Colonic mucosa (tissue), 4 donors: ENCODE measurements at places on chromosomes 2 and 18.

DNA sequence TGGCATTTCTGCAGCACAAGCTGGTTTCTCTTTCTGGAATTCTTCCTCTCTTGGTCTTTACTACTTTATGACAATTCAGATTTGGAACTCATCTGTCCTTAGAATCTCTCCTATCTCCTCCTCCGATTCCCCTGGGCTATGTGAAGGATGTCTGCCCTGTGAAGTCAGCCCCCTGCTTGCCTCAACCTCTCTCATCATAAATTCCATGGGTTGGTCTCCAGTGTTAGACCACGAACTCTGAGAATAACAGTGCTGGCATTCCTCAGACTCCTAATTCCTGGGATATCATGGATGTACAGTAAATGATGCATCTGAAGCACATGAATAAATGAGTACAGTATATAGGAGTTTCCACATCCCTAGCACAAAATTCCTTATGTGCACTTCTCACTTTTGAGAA, 21.0 kb upstream of the CYRIA start:
- no peak for DNase-seq

GRCh38 chr18:78776151-78776550, 203.5 kb upstream of the SALL3 start:
- DNase-seq: no peak

GRCh38 chr2:117983040-117983439, 30.8 kb downstream of the CCDC93 start:
- no peak for DNase-seq

- DNase-seq: no peak
Observed at GRCh38 chr2:176999301-176999700, 213.3 kb upstream of the HNRNPA3 start.

DNA sequence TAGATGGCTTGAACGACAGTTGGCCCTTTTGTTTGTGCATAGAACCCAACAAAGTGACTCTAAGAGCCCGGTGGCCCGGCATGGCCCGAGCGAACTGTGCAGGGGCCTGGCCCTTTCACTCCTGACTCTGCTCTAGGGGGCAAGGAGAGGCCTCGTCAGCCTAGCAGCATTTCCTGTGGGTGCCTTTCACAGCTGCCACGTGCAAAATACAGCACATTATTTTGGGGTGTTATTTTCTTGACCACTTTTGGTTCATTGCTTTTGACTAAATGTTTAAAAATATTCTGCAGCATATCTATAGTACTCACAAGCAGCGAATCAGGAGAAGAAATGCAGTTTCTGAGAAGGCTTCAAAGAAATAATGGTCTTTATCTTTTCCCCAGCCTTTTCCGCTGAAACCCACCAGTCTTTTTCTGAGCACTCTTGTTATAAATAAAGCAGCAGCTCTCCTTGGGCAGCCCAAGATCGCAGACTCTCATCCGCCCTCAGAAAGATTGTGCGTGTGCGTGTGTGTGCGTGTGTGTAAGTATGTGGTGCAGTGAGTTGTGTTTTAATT, 31.3 kb downstream of the DGKD start:
- no peak for DNase-seq

- DNase-seq: no peak
Observed at GRCh38 chr2:26573241-26573925, 67.8 kb downstream of the CIB4 start.

- no peak for DNase-seq
Observed at GRCh38 chr2:151260573-151261230, 961 bp downstream of the RBM43 start.

- DNase-seq: no peak
Observed at GRCh38 chr2:53569957-53570727, 197.5 kb upstream of the CHAC2 start.

GRCh38 chr18:74856434-74856833, 258.8 kb downstream of the ZNF407 start:
- no peak for DNase-seq

DNA sequence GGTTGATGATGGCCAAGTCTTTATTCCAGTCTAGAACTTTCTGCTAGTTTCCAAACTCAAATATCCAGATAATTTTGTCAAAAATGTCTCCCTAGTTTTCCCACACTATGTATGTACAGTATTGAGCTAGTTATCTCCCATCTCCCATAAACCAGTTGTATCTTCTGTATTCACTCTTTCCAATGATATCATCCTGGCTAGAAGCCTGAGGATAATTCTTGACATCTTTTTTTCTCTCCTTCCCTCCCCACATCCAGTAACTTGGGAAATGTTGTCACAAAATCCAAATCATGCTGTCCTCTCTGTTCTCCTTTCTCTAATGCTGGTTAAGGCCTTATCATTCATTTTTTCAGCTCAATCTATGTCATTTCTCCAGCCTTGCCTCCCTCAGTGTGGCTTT, 553.8 kb upstream of the FANCL start:
- no peak for DNase-seq

GRCh38 chr2:171592036-171592555, 69.8 kb downstream of the CYBRD1 start:
- no peak for DNase-seq
